Spinal cord (tissue), 10 donors: ENCODE measurements at places on chromosomes 4 and X. TPM values are rescaled to one million over a fixed set of nuclear protein-coding genes. Genes with fewer than 3 reads are reported as not detected.

NCAPG gene
- 20.3 TPM for total RNA-seq

USP38 gene
- 20.4 TPM for total RNA-seq

SNCA gene
- 63.6 TPM for total RNA-seq

PPM1K gene
- 102 TPM for total RNA-seq

F9 gene
- total RNA-seq: not detected

CTAG2 gene
- total RNA-seq: not detected

IQCM gene
- not detected for total RNA-seq

FRAS1 gene
- total RNA-seq: 24.0 TPM

GATA1 gene
- 0.39 TPM for total RNA-seq

PDZD4 gene
- 49.2 TPM for total RNA-seq

GRIA3 gene
- total RNA-seq: 22.3 TPM

RAB40A gene
- 1.2 TPM for total RNA-seq

NAP1L2 gene
- total RNA-seq: 57.0 TPM

SULT1E1 gene
- 218 TPM for total RNA-seq

ESX1 gene
- total RNA-seq: 0.33 TPM

GYG2 gene
- 26.1 TPM for total RNA-seq

ADGRA3 gene
- 57.4 TPM for total RNA-seq
